ENCODE measurements at places on chromosomes 6 and 20.

- no peak for DNase-seq
Measured at GRCh38 chr6:157657754-157658153, 165.3 kb upstream of the SNX9 start.

GRCh38 chr20:6504179-6504578, 263.3 kb upstream of the BMP2 start:
- no peak for DNase-seq

GRCh38 chr6:155126727-155127439, 131.8 kb downstream of the TIAM2 start:
- peak; percentile 70 for DNase-seq

DNA sequence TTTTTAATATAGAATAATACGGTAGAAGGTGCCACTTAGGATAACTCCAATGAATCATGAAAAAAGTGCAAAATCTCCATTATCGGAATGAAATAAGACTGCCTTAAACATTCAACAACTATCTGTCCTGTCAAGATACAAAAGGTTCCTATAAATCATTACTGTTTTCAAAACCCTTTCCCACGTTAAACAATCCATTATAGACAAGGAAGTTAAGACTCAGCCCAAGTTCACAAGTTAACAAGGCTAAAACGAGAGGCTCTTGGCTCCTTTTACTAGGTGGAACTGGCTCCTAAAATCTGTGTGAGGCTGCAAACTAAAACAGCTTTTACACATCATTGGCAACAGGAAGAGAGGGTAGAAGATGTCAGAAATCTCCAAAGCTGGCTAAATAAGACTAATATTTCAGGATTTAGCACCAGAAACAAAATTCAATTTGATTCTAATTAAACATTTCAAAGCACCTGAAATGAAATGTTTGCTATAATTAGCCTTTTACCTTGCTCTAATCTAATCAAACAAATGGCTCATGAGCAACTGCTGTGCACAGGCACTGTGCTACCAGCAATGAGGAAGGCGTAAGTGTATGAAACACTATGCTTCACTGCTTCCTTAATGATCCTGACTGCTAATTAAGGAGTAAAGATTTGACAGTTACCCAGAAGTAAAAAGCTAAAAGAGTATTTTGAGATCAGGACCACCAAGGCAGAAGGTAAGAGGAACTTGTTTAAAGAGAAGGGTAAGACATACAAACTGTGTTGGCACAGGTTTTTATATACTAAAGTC, 109.7 kb downstream of the DST start:
- DNase-seq, result no peak

GRCh38 chr20:48203252-48203651, 418.0 kb upstream of the SULF2 start:
- DNase-seq, result no peak

DNA sequence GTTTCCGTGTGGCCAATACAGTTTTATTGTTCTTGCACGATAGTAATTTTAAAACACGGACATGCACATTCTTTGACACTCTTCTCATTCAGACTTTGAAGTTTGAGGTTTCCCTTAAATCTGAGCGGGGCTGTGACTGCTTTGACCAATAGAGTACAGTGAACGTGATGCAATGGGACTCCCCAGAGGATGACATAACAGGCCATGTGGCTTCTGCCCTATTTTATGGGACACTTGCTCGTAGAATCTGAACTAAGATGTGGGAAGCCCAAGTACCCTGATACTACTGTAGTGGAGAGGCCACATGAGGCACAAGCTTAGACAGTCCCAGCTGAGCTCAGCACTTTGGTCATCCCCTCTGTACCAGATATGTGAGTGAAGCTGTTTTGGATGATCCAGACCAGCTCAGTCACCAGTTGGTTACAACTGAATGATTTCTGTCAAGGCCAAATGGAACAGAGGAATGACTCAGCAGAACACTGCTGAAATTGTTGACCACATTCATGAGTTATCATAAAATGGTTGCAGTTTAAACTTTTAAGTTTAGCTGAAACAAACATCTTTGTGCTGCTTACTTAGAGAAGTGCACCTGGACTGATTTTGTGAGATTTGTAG, 279.4 kb downstream of the RFPL4B start:
- no peak for DNase-seq

- no peak for DNase-seq
Measured at GRCh38 chr6:125618629-125619028, 130.8 kb upstream of the HEY2 start.

GRCh38 chr20:20897145-20897544, 184.7 kb upstream of the RALGAPA2 start:
- no peak for DNase-seq

- no peak for DNase-seq
Measured at GRCh38 chr20:60976913-60977312, 275.1 kb upstream of the CDH4 start.

GRCh38 chr6:43081043-43081442, 4.9 kb downstream of the PTK7 start:
- DNase-seq, result no peak

DNA sequence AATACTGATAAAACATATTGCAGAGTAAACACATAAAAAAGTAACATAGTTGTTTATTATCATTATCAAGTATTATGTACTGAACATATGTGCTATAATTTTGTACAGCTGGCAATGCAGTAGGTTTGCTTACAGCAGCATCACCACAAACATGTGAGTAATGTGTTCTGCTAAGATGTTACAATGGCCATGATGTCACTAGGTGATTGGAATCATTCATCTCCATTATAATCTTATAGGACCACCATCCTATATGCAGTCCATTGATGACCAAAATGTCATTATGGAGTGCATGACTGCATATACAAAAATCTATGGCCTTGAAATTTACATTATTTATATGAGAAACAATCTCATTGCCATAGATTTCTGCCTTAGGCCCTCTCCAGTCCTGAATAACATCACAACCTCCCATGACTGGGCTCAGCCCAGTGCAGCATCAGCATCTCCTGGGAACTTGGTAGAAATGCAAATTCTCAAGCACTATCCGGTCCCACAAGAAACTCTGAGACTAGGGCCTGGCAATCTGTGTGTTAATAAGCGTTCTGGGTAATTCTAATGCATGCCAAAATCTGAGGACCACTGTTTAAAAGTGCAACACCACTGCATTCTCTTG, 352.0 kb upstream of the MARCKS start:
- no peak for DNase-seq

- DNase-seq, result no peak
Measured at GRCh38 chr20:59580991-59581401, 23.3 kb upstream of the PHACTR3 start.

DNA sequence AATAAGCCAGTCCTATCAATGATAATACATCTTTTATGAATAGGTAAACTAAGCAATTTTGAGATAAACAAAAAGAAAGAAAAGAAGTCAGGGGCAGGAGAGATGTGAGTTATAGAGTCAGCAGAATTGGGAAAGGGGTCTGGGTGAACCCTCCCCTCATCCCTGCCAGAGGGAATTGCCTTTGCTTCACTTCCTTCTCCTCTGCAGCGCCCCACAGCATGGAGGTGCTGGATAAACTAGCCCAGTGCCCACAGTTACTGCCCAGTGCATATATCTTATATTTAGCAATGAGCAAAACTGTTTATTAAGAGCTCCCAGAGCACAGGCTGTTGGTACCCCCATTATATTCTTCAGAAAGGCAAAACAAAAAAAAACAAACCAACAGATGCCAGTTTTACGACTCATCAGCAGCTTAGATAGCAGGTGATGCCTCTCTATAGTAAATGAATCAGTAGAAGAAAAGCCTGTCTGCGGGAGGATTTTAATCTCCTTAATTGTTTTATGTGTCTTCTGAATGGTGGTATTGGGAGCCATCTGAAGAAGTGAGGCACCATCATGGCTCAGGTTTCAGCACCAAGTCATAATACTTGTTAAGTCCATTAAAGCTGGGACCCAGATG, 419.2 kb downstream of the EPM2A start:
- no peak for DNase-seq

DNA sequence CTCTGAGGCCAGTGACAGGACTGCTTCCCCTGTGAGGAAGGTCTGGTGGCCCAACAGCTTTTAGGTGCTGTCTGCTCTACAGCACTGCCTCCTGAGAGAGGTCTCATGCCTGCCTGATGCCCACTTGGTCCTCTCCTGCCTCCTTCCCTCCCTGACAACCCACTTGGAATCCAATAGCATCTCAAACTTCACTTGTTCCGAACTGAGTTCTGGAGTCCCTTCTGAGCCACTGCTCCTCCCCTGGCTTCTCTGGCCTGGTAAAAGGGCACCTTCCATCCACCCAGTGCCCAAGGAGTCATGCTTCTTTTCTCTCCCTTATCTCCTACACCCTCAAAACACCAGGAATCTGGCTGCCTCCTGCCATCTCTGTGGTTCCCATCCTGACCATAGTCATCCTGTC, 1.9 kb downstream of the MAVS start:
- DNase-seq, result no peak

DNA sequence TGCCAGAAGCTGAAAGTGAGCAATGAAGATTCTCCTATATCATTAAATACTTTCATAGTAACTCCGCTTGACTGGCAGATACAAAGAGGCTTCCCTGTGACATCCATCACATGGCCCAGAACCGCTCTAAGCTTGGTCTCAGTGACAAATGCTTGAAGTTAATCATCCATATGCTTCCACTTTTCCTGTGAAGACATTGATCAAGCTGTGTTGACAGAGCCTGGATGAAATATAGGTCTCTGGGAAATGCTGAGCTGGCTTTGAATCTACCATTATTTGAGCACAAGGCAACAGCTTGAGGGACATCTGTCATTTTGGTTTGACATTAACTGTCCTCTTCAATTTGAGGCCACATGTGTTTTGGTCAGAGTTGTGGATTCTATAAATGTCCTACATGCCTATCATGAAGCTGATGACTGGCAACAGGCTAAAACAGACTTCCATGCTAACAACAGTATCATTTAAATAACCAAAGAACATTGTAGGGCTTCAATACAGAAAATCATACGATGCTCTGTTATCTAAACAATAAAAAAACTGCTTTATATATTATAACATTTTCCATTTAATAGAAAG, 402.2 kb upstream of the IRAK1BP1 start:
- no peak for DNase-seq

DNA sequence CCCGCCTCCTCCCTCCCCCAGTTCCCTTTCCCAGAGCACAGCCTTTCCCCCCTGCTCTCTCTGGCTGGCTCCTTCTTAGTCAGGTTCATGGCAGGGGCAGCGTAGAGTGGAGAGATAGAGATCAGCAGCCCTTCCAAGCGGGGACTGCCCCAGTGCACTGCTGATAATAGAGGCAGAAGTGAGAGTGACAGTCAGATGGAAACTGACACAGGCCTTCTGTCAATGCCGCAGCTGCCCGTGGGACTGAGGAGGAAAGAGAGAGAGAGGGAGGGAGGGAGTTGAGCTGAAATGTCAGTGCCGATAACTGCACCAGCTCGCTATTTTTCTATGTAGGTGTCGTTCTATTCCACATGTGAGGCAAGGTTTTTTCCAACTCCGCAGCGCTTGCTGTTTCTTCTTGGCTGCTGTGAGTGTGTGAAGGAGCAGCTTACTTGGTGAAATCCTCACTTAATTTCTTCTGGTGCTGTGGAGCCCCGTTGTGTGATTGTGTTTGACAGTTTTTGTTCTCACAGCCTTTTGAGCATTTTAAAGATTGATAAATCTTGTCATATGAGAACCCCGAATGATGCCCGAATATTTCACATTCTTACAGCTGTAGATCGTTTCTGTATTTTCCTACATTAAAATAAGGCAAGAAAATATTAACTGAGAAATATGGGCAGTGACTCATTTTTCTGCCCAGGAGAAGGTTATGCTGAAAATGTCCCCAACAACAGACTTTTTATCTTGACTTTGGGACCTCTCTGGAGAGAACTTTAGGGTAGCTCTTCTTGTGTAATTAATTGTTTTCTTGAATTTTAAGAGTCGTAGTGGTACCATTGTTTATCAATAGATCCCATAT, 386.4 kb upstream of the MMS22L start:
- no peak for DNase-seq

DNA sequence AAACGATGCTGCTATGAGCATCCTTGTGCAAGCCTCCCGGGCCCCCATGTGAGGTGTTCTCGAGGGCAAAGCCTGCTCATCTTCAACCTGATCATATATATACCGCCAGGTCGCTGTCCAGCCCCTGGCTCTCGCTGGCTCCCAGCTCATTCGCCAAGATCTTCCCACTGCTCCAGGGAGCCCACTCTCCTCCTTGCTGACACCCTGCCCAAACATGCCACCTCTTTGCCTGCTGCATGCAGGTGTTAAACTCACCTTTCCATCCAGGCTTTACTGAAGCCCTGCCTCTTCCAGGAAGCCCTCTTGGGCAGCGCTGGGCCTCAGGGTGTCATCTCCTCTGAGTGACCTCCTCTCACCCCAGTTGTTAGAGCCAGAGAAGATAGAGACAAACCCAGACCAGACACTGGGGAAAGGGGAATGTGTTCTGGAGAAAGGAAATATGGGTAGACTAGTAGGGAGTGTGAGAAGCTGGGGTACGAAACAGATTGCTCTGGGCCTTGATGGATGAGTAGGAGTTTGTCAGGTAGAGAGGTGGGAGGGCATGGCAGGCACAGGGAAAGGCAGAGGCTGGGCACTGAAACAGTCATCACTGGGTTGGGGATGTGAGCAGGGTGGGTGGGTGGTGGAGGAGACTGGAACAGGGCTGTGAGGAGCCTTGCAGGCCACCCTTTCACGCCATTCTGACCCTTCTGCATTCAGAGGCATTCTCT, 1.2 kb upstream of the DLGAP4 start:
- no peak for DNase-seq

DNA sequence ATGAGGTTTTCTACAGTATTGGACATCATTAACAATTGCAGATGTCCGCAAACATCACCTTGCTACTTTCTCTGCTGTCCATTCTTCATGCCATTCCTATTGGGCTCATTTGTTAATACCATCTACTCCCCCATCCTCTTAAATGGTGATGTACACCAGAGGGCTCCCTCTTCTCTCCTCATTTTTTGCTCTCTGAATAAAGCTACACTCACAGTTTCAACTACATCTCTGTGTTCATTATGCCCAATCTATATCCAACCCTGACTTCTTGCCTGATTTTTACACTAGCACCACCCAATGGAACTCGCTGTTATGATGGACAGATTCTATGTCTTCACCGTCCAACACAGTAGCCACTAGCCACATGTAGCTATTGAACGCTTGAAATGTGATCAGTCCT, 288.1 kb upstream of the ID4 start:
- no peak for DNase-seq

- DNase-seq, result no peak
Measured at GRCh38 chr6:17311595-17312311, 30.6 kb downstream of the RBM24 start.

- peak; percentile 14 for DNase-seq
Measured at GRCh38 chr20:59525500-59526241, 78.7 kb upstream of the PHACTR3 start.

GRCh38 chr6:30942338-30943060, 1.7 kb downstream of the MUCL3 start:
- no peak for DNase-seq

- no peak for DNase-seq
Measured at GRCh38 chr6:169558774-169559441, 142.9 kb downstream of the WDR27 start.
